CD4-positive, alpha-beta T cell treated with Interleukin-15 for 4 hours (primary cell): ENCODE measurements at places on chromosomes 1 and 21.

DNA sequence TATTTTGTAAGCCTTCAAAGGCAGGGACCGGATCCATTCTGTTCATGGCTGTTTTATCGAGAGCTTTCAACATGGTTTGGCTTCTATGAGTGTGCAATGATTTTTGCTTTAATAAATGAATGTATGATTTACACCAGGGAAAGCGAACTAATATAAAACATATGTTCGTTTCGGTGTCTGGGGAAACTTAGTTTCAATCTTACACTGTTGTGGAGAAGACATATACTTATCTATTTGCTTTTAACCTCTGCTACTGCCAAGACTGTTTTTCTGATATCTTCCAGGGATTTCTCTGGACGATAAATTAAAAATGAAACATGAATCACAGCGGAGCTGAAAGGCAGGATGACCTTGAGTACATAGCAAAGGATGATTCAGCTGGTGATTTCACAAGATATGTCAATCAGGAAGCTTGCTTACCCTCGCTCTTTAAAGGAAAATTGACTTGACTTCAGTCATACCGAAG lies 14.7 kb upstream of the CYYR1 start:
- DNase-seq: no peak

DNA sequence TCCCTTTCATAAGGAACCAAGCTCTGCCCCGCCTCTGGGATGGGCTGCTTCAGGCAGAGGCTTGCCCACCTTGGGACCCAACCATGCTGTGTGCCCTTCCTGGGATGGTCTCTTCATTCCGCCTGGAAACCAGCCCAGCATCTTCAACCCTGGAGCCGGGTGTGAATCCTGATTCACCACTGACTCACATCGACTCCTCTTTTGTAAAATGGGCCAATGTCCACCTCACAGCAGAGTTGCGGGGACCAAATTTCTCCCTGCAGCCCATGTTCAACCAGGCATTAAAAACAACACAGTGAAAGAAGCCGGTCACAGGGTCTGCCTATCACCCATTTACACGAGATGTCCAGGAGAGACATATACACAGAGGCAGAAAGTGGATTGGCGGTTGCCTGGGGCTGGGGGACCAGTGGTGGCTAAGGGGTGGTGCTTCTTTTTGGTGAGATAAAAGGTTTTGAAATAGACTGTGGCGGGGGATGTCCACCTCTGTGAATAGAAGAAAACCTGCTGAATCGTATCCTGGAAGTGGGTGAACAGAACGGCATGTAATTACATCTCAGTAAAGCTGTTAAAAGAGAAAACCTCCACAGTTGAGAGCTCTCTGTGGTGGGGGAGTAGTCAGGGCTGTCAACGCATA lies 6.9 kb upstream of the GPR153 start:
- no peak for DNase-seq

DNA sequence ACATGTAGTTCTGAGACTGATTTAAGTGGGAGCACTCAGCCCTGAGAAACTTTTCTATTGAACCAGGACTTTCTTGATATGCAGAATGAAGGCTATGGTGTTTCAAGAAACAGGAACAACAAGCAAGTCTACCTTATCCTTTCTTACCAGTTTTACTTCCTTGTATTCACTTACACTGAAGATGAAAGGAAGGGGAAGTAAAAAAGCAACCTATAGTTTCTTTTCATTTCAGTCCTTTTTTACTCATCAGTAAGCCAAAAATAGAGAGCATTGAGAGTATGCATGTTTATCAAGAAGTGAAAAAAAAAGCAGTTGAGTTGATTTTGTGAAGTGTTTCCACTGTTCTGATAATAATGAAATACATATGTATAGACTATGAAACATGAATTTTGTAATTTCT lies 1010.3 kb downstream of the AMY1C start:
- DNase-seq: no peak

DNA sequence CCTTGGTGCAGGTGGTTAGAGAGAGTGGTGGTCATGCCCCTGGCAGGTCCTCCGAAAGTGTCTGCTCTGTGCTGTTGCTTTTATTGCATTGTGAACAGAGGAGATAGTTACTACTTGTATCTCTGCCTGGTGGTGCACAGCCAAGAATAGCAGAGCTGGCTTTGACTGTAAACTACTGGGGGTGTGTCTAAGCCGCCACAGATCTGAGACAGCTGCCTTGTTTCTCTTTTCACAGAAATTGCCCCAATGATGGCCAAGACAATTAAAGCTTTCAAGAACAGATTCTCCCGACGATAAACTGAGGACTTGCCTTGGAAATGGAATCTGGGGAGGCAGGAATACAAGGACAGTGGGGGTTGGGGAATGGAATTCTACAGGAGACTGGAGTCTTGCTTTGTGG lies 16.0 kb downstream of the ELOA start:
- no peak for DNase-seq

- DNase-seq: no peak
Observed at GRCh38 chr1:58687516-58687915, 12.3 kb downstream of the MYSM1 start.
